Coronary artery (tissue), 2 donors: ENCODE measurements at places on chromosomes 2 and 18.

- no peak for DNase-seq
Observed at GRCh38 chr2:215290980-215291599, 20.8 kb upstream of the ATIC start.

GRCh38 chr2:224711381-224711780, 4.8 kb downstream of the CCDC195 start:
- DNase-seq = no peak

DNA sequence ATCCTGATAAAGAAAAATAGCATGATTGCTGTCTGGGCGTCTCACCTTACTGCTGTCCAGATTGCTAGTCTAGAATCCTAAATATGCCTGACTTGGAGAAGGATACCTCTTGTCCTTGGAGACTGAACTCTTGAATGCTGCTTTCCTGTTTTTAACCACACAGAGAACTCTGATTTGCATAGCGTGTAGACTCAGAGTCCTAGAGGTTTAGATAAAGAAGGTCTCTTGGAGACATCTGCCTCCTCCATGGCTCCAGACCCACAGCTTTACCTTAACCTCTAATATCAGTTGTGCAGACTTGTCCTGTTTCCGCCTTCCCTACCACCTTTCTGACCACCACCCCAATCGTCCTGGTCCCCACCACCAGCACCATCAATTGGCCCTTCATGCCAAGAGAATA, 292.6 kb upstream of the CYRIA start:
- no peak for DNase-seq

- DNase-seq = no peak
Observed at GRCh38 chr18:55163550-55163949, 204.3 kb upstream of the CCDC68 start.

DNA sequence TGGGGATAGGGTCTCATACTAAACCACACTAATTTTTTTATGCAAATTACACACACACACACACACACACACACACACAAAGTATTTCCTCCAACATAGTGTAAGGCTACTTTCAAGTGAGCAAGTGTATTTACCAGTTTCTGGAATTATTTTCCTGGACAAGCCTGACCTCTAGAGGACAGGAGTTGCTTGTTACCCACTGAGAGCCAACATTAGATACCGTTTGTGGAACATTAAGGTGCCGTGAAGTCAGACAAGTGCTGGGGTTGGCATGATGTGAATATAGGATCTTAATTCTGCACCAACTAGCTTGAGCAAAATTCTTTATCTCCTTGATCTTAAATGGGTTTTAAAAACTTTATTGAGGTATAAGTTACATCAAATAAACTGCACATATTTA, 39.3 kb upstream of the SERPINB2 start:
- DNase-seq = no peak

DNA sequence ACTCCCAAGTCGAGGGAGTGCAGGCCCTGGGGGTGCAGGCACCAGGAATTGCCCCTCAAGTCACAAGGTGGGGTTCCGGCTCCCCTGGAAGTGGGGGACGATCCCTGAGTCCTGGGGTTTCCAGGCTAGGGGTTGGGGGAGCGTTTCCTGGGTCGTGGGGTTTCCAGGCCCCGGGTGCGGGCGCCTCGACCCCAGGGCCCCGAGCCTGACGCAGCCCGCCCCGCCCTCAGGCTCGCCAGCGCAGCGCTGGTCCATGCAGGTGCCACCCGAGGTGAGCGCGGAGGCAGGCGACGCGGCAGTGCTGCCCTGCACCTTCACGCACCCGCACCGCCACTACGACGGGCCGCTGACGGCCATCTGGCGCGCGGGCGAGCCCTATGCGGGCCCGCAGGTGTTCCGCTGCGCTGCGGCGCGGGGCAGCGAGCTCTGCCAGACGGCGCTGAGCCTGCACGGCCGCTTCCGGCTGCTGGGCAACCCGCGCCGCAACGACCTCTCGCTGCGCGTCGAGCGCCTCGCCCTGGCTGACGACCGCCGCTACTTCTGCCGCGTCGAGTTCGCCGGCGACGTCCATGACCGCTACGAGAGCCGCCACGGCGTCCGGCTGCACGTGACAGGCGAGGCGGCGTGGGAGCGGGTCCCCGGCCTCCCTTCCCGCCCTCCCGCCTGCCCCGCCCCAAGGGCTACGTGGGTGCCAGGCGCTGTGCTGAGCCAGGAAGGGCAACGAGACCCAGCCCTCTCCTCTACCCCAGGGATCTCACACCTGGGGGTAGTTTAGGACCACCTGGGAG, 12.0 kb downstream of the SIGLEC15 start:
- no peak for DNase-seq

DNA sequence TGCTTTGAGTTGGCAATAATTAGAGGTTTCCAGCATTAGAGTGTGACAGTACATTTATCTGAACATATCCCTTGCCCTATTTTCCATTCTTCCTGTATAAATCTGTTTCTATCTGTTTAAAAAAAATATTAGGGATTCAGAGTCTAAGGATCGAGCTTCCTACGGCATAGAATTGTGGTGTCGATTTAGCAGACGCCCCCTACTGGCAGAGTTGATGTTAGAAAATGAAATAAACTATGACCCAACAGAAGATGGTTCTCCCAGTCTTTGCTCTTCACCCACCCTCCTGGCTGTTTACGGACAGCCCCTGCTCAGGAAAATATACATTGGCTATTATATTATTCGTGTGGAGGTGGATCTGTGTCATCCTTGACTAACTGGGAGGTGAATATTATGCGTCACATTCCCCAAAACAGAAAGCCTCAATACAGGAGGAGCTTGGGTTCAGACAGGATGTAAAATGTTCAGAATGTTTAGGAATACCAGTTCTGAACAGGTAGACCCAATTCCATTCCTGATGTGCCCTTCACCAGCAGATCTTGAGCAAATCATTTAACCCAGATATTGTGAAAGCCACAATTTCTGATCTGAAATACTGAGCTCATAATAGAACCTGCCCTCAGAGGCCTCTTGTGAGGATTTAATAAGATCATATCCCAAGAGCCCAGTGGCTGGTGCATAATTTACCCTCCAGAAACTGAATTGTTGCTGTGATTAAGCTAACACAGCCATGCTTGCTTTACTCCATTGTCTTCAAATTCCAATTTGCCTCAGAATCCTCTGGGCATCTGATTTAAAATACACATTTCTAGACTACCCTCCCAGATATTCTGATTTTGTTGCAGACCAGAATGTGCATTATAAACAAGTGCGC, 10.8 kb upstream of the ERMN start:
- no peak for DNase-seq

DNA sequence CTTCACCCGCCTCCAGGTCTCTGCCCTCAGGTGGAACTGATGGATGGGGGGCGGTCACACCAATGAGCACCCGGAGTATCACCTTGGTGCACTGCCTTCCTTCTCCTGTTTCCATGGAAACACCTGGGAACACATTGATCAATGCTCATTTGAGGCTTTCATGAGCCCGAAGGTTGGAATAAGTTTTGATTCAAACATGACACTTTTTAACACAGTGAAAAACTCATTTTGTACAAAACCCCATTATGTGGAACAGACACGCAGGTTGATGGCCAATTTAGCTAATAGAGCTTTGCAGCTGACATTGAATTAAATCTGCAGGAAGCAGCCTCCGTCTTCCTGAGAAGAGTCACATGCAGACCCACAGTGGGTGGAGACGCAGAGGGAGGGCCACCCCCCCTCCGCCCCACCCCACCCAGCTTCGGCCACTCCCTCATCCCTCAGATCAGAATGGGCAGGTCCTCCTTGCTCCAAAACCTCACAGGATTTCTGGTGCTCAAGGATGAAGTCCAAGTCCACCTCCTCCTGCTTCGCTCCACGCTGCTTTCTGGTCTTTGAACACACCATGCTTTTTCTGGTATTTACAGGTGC, 96.0 kb upstream of the MYCN start:
- no peak for DNase-seq

DNA sequence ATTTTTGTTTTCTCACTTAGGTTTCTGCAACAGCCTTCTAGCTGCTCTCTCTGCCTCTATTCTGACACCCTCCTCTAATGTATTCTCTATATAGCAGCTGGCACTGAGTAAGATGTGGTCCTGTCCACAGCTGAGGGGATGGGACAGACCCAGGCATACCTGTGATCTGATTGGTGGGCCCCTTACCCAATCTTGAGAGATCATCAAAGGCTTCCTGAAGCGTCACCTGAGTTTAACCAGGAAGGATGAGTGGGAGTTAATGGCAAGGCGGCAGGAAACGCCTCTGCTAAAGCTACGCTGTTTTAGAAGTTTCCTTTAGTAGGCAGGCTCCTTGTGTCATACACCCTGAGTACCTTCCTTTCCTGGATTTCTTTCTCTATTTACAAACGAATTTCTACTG, 5.7 kb upstream of the TET3 start:
- no peak for DNase-seq

- DNase-seq = no peak
Observed at GRCh38 chr2:194824450-194824849, 832.6 kb upstream of the SLC39A10 start.

- no peak for DNase-seq
Observed at GRCh38 chr18:11502368-11502767, 107.0 kb upstream of the SLC35G4 start.

DNA sequence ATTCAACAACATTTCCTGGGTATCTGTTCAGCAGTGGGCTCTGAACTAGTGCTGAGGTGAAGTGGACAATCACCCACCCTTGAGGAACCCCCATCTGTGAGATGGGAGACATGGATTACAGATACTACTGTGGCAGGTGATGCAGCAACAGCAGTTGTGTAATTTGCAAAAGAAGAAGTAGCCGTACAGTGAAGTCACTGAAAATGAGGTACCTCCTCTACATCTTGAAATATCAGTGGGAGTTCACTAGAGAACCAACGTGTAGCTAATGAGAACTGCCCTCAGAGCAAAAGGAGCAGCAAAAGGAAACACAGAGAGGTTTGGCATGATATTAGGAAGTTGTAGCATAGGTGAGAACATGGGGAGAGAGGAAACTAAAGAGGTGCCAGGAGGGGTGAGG, 41.3 kb downstream of the VSNL1 start:
- DNase-seq = no peak

DNA sequence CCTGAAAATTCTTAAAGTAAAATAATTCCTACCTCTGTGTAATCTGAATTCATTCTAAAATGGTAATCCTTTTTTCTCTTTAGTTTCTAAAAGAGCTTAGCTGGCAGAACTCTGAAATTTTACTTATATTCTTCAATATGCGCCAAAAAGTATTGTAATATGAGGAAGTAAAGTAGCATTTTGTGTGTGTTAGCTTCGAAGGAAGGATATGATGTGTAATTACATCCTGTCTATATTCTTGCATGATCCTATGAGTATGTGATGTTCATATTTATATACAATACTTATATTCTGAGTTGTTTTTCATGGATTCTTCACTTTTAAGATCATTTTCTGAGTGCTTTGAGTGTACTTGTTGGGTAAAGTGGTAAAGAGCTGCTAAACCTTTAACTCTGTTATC, 402.9 kb upstream of the PKDCC start:
- no peak for DNase-seq

DNA sequence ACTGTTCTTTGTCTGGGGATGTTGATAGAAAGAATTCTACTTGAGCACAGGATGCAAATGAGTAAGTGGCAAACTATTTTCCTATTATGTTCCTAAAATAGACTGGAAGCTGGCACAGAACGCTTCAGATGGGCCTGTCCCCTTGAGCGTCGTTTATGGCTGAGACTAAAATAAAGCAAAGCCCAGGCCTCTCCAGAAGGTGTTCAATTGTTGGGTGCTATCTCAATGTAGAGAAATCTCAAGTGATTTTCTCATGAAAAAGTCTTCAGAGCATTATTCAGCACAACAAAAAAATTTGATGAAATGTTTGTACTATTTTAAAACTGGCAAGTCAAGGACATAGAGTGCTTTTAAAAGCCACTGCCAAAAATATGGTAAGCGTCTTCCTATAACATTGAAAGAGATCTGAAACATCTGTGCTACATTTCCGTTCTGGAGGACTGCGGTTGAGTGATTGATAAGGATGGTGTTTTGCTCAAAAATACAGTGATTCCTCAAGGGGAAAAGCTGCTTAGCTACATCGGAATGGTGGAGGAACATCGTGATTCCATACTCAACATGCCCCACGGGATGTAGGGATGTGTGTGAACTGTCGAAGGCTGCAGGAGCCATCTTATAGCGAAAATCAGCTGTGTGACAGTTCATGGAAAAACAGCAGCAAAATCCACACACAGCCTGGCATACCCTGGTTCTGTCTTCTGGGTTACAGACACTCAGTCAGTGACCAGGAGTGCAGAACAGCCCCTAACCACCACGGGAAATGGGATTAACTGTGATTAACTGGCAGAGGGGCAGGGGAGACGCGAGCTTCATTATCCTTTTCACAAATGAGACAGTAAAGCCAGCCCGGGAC, 10.4 kb upstream of the LRRFIP1 start:
- peak; percentile 65 for DNase-seq

DNA sequence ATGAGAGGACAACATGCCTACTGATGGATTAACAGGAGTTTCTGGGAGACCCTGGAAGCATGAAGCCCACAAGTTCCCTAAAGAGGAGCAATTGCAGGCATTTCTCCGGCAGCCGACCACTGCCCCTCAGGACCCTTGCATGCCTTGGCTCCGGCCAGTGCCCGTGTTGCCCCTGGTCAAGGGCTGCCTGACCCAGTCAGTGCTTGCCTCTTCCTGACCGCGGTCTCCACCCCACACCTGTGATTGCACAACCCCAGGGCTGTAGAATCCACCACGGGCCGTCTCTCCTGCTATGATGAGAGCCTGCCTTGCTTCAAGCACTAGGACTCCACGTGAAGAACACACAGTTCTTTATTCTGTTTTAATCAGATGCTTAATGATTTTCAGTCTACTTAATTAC, 127.5 kb downstream of the GLI2 start:
- DNase-seq = no peak

- no peak for DNase-seq
Observed at GRCh38 chr2:231397011-231397927, 1.8 kb downstream of the B3GNT7 start.

- DNase-seq = no peak
Observed at GRCh38 chr2:11128243-11128951, 26.9 kb upstream of the SLC66A3 start.

GRCh38 chr2:148538375-148538774, 106.2 kb upstream of the EPC2 start:
- DNase-seq = no peak

DNA sequence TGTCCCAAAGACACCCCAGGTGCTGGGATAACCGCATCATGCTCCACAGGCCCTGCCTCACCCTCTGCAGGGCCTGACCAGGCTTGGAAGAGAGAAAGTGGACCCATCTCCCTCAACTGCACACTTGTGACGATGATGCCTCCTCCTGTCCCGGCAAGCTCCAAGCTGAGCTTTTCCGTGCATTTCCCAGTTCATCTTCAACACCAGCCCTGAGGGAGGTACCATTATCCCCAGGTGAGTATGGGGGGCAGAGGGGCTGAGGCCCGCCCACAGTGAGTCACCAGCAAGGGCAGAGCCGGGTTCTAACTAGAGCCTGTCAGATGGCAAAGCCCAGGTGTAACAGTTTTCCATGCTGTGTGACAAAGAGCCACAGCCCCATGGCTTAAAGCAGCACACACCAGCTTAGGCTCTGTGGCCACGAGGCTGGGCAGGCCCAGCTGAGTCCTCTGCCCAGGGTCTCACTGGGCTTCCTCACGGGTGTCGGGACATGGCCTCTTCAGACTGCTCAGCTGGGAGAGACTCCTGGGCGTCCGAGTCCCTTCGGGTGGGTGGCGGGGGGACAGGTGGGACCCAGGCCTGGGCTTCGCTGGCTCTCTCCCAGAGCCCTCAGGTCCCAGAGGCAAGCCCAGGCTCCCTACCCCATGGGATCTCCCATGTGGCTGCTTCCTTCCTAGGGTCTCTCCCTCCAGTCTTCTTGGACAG, 108.4 kb upstream of the OTOS start:
- DNase-seq = peak; percentile 69

- no peak for DNase-seq
Observed at GRCh38 chr2:55384786-55385185, 34.9 kb downstream of the CCDC88A start.
